ENCODE measurements at places on chromosomes 1 and 21.

- DNase-seq, result no peak
Observed at GRCh38 chr1:22552021-22552420, 11.3 kb upstream of the EPHA8 start.

DNA sequence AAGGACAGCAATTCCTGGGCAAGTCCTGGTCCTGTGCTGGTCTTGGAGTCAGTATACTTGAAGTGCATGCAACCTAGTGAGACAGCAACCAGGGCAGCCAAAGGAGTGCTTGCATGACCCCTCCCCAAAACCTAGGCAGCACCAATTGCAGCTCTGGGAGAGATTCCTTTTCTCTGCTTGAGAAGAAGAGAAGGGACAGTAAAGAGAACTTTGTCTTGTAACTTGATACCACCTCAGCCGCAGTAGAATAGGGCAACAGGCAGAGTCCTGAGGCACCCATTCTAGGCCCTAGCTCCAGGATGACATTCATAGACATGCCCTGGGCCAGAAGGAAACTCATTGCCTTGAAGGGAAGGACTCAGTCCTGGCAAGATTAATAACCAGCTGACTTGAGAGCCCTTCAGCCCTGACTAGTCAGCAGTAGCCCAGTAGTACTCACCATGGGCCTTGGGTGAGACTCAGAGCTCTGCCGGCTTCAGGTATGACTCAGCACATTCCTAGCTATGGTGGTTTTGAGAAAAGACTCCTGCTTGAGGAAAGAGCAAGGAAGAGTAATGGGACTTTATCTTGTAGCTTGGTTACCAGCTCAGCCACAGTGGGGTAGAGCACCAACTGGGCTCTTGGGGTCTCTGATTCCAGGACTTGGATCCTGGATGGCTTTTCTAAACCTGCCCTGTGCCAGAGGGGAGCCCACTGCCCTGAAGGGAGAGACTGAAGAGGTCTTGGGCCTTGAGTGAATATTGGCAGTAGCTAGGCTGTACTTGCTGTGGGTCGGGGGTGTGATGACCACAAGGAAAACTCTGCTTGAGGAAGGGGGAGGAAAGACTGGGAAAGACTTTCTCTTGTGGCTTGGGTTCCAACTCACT is 51.7 kb upstream of the ACADM start:
- peak; percentile 0 for DNase-seq

DNA sequence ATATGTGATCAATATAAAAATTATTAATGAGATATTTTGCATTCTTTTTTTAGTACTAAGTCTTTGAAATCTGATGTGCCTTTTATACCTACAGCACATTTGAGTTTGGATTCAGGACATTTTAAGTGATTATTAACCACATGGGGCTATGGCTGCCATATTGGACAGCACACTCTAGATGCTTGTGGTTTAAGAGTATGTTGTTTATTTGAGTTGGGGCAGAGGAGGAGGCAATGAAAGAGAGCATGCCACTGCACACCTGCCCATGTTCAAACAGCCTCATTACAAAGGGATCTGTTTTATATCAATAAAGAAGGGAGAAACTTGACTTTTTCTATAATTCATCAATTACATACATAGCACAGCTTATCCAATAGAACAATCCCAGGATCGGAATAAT is 99.4 kb upstream of the EDEM3 start:
- no peak for DNase-seq

- no peak for DNase-seq
Observed at GRCh38 chr1:10681296-10682107, 114.9 kb downstream of the CASZ1 start.

DNA sequence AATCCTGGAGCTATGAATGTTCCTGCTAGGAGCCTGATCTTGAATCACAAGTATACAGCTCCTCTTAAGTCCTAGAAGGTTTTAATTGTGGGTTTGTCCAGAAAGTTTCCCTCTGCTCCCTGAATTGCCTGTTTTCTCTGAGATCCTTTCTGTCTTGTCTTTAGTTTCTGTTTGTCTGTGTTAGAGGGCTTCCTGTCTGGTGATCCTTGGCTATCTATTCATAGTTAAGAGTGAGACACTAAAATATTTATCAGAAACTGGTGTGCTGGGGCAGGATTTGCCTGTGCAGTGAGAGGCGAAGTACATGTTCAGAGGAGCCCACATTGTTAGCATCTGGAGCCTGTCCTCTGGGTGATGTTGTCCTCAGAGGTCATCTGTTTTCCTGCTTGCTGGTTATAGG is 45.4 kb downstream of the ETS2 start:
- DNase-seq, result no peak

GRCh38 chr1:18805925-18806849 is 53.3 kb downstream of the TAS1R2 start:
- DNase-seq, result no peak

DNA sequence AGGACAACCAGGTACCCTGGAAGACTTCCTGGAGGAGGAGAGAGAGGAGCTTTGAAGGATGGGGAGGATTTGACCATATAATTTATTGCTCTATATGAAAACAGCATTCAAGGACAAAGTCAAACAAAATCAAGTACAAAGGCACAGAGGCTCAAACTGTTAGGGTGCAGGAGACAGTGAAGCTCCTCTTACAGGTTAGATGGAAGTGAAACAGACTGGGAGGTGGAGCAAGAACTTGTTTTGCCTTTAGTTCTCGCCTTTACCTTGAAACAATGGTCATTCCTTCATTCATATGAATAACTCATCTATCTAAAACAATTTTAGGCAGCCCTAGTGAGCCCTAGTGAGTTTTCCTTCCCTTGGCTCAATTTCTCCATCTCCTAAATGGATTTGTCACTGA is 199.6 kb downstream of the HIVEP3 start:
- no peak for DNase-seq

DNA sequence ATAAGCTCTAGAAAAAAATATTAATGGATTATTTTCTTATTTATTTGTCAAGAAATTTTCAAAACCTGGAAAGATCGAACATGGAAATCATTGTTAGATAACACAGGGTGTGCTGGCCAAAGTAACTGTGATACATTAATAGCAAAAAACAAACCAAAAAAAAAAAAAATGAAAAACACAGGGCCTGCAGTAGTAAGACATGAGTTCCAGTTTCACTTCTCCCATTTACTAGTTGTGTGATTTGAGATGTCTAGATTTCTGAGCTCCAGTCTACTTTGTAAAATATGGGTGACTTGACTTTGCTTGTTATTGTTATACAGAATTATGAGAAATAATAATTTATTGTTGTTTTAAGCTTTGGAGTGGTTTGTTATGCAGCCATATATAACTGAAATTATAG is 13.6 kb downstream of the FAM177B start:
- DNase-seq, result peak; percentile 33

- DNase-seq, result no peak
Observed at GRCh38 chr21:38358666-38359065, 101.9 kb downstream of the KCNJ15 start.

DNA sequence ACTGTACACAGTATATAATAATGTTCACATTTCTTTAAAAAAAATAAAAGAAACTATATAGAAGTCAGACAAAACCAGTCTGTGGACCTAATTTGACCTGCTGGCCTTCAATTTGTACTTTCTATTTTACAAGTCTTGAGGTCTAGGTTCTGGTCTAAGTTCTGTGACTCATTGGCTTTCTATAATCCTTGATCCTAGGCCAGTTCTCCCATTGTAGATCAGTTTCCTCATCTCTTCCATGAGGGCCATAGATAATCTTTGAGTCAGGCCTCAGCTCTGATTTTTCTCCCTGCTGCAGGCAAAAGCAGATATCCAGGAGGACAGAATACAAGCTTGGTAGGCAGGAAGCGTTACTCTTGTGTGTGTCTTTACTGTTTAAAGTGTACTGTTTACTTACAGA is 603.7 kb upstream of the CAMK1G start:
- DNase-seq, result no peak

DNA sequence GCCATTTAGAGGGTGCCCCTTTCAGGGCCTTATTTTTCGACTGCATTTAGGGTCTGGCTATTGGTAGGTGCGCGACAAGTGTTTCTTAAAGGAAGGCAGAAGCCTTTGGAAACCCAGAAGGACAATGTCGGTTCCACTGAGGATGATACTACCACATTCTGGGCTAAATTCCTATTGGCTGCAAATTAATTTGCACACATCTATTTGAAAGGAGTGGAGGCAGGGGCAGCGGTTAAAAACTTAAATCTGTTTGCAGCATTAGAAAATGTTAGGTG is 1.1 kb downstream of the PATJ start:
- DNase-seq, result no peak

DNA sequence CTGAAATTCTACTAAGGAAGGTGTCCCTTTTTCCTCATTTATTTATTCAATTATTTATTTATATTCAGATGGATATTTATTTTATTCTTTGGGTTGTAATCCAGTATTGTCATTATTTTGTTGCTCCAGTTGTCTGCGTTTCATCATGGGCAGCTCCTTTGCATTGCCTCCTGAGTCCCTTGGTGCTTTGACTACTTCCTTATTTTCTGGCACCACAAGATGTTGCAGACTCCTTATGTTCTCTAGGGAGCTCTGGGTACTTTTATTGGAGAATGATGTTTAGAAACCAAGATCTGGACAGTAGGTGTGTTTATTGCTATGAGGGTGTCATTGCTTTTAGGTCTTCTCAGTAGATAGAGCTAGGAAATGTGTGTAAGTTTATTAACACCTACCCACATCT is 59.9 kb upstream of the ERRFI1 start:
- peak; percentile 54 for DNase-seq

GRCh38 chr1:212473729-212474128 is 41.0 kb downstream of the NENF start:
- DNase-seq, result no peak

- DNase-seq, result no peak
Observed at GRCh38 chr1:42888013-42888633, 41.7 kb downstream of the ZNF691 start.

- DNase-seq, result no peak
Observed at GRCh38 chr1:210025870-210026269, 87.9 kb downstream of the SYT14 start.

- no peak for DNase-seq
Observed at GRCh38 chr1:50531027-50531426, 107.8 kb upstream of the DMRTA2 start.

GRCh38 chr1:36392836-36393235 is 4.9 kb downstream of the LSM10 start:
- no peak for DNase-seq

GRCh38 chr1:7420470-7421100 is 350.5 kb upstream of the VAMP3 start:
- DNase-seq, result no peak

GRCh38 chr1:14745001-14745720 is 146.7 kb downstream of the KAZN start:
- no peak for DNase-seq

GRCh38 chr1:26530410-26530894 is 891 bp downstream of the RPS6KA1 start:
- no peak for DNase-seq

GRCh38 chr1:218249338-218250140 is 35.6 kb upstream of the RRP15 start:
- no peak for DNase-seq

GRCh38 chr1:204846546-204846945 is 24.1 kb upstream of the NFASC start:
- no peak for DNase-seq

DNA sequence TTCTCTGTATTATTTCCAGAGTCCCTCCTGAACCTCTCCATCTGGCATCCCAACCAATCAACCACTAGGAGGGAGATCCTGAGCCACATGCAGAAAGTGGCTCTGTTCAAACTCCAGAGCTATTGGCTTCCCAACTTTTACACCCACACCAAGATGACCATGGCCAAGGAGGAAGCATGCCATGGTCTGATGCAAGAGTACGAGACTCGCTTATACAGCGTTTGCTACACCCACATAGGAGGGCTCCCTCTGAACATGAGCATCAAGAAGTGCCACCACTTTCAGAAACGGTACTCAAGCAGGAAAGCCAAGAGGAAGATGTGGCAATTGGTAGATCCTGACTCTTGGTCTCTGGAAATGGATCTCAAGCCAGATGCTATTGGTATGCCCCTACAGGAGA is 23.6 kb downstream of the RGSL1 start:
- peak; percentile 52 for DNase-seq

DNA sequence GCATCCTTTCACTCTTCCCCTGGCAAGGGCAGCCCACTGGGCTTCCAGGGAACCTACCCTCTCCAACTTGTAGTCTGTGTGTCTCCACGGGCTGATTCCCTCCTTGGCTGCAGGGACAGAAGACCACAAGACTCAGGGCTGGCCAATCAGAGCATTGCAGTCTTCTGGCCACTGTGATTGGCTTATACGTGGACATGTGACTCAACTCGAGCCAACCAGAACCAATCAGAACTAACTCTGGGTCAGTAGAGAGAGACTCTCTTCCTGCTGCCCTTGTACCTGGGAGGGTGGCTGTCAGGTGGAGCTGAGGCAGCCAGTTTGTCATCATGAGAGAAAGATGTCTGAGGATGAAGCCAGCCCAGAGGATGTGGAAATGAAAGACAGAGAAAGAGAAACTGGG is 64.0 kb downstream of the DHRS3 start:
- DNase-seq, result no peak

GRCh38 chr1:56868761-56869160 is 14.2 kb downstream of the C8A start:
- DNase-seq, result no peak

GRCh38 chr1:161261261-161262235 is 3.0 kb downstream of the PCP4L1 start:
- DNase-seq, result no peak

- no peak for DNase-seq
Observed at GRCh38 chr21:32587120-32587519, 1.8 kb upstream of the TCP10L start.

- DNase-seq, result no peak
Observed at GRCh38 chr1:27550510-27551169, 53.3 kb downstream of the AHDC1 start.

DNA sequence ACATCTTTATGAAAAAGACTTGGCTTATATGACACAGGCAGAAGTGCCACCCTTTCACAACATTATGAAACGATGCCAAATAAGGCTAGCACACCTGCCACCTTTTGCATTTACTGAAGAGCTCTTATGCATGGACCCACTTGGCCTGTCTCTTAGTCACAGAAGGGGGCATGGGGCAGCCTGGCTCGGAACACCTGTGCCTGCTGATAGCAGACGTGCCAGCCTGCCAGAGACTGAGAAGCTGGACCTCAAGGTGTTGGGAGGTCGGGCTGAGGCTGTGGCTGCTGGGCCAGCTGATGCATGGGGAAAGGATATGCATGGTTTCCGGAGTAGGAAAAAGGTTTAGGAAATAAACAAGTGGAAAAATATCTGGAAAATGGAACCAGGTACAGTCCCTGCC is 21.5 kb downstream of the RCAN1 start:
- DNase-seq, result no peak

- DNase-seq, result no peak
Observed at GRCh38 chr1:5949085-5949760, 43.0 kb downstream of the NPHP4 start.

Measured in suppressor macrophage treated with lipopolysaccharide for 1 hour (primary cell).